ENCODE measurements at places on chromosomes 5 and 9.

DNA sequence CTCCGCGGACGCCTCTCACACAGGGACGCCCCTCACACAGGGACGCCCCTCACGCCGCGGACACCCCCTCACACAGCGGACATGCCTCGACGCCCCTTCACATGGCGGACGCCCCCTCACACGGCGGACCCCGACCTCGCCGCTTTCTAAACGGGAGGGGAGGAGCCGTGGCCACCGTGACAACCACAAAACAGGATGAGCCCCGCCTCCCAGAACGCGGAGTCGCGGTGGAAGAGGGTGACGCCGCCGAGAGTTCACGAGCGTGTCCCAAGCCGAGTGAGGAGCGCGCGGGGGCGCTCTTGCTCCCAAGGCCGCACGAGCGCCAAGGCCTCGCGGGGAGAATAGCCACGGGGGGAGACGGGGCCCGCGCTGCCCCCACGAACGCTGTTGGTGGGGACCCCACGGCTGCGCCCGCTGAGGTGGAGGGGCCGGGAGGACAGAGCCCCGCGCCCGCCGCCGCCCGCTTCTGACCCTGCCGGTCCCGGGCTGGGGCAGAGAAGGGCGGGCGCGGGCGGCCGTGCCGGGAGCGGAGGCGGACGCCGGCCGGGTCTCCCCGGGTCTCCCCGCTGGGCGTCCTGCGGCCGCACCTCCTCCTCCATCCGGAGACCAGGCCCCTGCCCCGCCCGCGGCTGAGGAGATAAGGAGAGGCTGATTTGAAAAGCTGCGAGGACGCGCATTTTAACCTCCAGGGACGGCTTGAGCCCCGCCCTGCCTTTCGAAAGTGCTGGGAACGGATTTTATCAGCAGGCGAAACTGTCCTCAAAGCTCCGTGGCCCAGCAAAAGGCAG, 3.9 kb upstream of the NKD2 start:
- no peak for DNase-seq

- DNase-seq = no peak
Observed at GRCh38 chr9:126694206-126695081, 80.7 kb downstream of the LMX1B start.

DNA sequence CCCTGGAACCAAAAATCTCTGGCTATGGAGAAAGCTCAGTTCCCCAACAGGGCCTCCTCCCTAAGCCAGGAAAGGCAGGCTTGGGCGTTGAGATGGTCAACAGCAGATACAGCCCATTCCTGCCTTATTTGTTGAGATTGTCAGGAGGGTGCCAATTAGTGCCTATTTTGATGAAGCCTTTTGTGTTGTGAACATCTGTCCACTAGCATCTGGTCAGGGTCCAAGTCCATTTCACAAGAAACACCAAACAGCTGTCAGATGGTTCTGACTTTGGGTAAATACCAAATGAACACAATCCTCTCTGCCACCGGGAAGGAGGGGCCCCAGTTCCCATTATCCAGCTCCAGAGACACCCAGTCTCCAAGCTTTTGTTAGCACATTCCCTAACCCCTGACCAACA, 19.9 kb downstream of the SEMA6A start:
- DNase-seq = peak; percentile 82

GRCh38 chr5:126450346-126450745, 27.1 kb downstream of the GRAMD2B start:
- no peak for DNase-seq

DNA sequence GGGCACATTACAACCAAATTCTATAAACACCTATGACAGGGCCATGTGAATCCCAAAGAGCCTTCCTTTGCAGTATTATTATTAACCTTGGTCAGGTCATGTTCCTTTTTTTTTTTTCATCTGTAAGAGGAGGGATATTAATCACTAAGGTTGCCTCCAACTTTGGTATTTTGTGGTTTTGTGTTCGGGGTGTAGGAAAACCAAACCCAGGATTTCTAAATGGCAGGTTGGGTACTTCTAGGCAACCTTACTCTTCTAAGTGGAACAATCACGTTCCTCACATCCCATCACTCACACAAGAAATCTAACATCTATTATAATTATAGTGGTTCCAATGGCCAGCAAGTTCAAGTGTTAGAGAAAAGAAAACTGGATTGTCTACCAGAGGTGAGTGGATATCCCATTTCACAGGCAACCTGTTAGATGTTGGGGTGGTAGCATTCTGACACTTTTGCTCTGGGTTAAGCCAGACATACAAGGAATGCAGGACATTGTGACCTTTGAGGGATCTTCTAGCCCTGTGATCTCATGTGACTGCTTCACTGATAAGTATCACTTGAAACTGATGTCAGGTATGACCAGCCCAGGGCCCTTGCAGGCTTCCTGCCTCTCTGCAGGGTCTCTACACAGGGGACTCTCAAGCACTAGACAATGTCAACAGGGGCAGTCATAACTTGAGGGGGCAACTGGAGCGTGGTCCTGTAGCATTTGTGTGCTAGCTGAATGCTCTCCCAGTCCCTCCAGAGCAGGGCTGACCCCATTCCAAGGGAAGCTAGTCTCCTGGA, 126.2 kb upstream of the VLDLR start:
- DNase-seq = no peak

- DNase-seq = no peak
Observed at GRCh38 chr9:81588148-81588871, 101.0 kb downstream of the TLE1 start.

DNA sequence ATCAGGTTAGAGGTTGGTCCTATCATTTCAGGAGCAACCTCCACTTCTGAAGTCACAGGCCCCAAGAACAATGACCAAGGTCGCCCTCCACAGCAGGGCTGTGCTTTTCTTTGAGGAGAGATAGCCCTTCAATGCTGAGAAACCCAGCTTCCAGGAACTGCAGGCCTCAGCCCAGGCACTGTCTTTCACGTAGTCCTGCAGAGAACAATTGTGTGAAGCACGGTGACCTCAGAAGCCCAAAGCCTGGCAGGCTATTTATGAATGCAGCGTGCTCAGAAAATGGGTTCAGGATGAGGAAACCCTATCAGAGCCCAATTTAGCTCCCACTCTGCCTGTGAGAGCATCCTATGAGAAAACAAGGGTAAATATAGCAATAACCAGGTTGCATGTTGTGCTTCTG, 388.3 kb downstream of the PLK2 start:
- DNase-seq = no peak

GRCh38 chr9:136302527-136302926, 1.4 kb downstream of the CCDC187 start:
- no peak for DNase-seq

DNA sequence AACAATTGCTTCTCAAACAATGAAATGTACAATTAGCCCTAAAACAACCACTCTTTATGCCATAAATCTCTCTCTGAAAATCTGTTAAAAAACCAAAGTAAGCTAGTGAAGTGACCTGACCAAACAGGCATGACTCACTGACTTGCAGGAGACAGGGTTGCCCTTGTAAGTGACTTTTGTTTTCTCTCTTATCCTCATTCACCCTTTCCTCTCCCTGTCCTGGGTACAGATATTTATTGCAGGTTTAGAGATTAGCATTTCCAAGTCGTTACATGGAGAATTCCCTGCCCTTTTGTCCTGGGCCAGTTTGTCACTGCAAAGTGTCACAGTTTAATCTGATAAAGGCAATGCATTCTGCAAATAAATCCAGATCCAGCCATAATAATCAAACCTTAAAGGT, 484.2 kb downstream of the IRX1 start:
- no peak for DNase-seq

DNA sequence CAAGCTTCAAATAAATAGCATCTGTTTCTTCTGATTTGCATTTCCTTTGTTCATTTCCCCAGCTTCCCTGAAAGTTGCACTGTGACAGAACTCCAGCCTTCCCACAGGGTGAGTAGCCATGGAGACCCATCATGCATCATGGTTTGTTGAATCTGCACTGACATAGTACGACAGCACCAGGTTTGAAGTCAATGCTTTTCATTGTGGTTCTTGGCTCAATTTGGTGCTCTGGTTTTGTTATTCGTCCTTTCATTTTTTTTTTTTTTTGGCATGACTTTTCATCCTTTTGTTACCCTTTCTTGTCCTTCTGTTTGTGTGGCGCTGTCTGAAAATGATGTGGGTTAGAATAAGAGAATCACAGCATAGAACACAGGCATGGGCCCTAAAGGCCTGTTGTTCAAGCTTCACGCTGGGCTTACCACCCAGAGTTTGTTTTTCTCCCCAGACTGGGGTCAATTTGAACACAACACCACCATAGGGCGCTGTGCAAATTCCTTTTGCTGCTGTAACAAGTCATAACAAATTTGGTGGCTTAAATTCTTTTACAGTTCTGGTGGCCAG, 206.2 kb upstream of the CDH10 start:
- DNase-seq = no peak

DNA sequence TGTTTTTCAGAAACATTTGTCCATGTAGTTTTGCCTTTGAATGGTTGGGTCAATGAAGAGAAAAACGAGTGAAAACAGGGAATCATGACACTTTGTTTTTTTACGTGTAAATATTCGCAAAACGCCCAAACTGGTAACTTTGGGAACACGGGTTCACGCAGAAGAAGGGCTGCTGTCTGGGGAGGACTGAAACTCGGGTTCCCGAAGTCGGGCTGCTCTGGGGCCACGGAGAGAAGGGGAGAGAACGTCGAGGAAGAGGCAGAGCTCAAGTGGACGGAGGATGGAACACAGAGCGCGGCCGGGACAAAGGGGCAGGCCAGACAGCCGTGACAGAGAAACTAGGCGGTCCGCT, 478 bp upstream of the SETD9 start:
- DNase-seq = no peak

- no peak for DNase-seq
Observed at GRCh38 chr5:173954671-173955521, 34.1 kb upstream of the C5orf47 start.

DNA sequence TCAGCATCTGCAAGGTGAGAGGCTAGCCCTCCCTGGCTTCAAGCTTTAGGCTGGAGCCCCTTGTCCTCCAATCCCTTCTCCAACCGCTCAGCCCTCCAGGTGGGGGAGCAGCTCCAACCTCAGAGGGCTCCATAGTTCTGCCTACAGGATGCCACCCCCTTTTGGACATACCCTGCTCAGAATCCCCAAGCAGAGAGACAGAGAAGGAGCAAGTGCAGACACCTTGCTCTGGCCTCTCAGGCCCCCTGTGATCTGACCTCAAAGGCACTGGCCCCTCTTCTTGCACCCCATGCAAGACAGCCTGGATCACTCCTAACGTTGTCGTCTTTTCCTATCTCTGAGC, 101.6 kb downstream of the C5orf15 start:
- DNase-seq = no peak

- no peak for DNase-seq
Observed at GRCh38 chr9:31674264-31674663, 710.2 kb upstream of the ACO1 start.

- DNase-seq = no peak
Observed at GRCh38 chr9:89608641-89609335, 4.0 kb downstream of the GADD45G start.

- no peak for DNase-seq
Observed at GRCh38 chr9:95666096-95666784, 149.5 kb upstream of the PTCH1 start.

GRCh38 chr5:68288707-68289134, 73.2 kb downstream of the PIK3R1 start:
- no peak for DNase-seq

DNA sequence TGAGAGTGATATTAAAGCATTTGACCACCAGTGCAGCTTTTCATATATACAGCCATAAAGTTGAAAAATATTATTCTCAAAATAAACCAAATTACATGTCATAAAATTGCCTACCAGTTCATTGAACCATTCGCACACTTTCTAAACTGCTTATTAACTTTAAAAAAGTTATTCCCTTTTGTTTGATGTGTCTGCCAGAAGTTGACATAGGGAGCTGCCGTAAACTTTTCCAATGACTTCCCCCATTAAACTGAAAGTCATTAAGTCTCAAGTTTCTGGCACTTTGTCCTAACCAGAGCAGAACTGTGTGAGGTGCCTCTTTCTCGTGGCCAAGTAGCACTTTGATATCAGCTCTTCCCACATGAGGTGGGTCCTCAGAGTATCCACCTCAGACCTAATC, 582.0 kb upstream of the DMAC1 start:
- DNase-seq = no peak

- peak; percentile 68 for DNase-seq
Observed at GRCh38 chr5:55160493-55161209, 680 bp downstream of the GPX8 start.

DNA sequence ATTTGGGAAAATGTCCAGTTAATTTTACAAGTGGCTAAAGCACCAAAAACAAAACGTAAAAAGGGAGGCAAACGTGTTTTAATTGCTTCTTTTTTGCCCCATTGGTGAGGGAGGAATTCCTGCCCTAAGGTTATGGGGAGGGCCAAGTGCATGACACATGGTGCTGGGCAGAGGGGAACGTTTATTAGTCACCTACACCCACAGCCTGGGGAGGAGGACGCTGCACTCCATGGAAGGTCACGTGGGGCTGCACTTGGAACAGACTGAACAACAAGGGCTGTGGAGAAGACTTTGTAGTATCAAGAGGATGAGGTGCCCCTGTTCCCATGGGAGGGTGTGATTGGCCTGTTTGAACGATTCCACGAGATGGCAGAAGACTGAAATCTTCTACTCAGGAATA, 13.7 kb upstream of the ADAMTS16 start:
- DNase-seq = no peak

DNA sequence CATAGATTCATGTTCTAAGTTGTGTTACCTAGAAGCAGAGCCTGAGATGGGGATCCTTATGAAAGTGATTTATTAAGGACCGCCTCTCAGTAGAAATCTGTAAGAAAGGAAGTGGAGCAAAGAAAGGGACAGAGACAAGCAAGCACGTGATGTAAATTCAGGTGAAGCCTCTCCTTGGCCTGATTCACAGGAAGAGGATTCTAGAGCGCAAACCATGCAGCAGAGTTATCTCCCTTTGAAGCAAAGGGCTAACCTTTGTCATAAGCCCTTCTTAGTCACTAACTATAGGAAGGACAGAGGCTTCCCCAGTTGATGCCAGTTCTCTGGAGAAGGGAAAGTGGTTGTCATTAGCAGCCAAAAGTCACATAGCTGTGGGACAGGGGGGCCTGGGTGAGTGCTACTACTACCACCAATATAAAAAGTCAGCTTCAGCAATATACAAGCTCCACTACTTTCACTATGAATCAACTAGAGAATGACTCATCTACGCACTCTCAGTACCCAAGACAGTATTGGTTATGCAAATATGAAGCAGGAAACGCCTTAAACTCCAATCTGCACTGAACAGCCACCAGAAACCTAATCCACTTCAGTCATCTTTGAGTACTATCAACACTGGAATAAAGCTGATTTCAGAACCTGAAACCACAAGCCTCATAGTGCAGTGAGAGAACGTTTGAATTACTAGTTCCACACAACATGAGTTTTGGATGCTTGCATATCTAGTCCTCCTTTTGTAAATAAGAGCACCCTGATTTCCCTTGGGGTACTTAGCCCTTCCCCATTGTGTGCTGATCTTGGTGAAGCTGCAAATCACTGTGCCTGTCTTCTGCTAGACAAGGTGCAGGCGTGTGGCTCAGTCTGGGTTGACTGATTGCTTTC, 162.7 kb downstream of the ZNF608 start:
- DNase-seq = no peak

GRCh38 chr5:78899922-78900362, 85.2 kb downstream of the ARSB start:
- peak; percentile 17 for DNase-seq
